GM12864 (cell line): ENCODE measurements at places on chromosomes 4 and X.

DNA sequence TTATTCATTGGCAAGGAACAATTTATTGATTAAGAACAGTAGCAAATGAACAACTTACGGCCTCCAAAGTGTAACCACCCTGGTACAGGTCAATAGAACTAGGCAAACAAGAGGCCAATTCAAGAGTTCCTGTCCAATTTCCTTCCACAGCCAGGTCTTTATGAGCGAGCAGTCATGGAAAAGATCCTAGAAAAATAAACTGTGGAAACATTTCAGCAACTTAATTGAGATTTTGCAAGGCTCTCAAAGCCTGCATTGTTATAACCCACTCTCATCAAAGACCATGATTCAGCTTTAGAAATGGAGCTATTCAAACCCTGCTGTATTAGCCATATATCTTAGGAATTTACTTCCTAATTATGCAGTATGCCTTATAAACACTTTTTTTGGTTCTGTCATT is 43.6 kb downstream of the UNC5C start:
- DNase-seq = no peak

DNA sequence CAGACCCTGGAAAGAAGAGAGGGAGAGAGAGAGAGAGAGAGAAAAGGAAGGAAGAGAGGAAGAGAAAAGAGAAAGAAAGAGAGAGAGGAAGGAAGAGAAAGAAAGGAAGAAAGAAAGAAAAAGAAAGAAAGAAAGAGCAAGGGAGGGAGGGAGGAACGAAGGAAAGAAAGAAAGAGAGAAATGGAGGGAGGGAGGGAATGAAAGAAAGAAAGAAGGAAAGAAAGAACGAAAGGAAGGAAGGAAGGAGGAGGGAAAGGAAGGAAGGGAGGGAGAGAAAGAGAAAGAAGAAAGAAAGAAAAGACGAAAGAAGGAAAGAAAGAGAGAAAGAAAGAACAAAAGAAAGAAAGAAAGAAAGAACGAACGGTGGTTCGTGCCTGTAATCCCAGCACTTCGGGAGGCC is 133.4 kb downstream of the HNRNPD start:
- DNase-seq = no peak

DNA sequence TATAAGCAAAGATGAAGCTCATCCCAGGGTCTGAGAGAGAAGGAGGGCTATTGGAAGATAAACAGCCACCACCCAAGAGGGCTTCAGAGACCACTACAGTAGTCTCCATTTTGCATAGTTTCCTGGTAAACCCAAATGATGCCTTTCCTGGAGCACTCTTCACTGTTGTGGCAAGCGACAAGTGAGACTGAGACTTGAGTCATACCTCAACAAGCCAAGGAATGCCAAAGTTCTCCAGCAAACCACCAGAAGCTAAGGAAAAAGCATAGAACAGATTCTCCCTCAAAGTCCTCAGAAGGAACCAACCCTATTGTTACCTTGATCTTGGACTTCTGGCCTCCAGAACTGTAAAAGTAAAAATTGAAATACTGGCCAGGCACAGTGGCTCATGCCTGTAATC is 65.9 kb downstream of the LARP7 start:
- no peak for DNase-seq

GRCh38 chr4:125991398-125991797 is 676.6 kb downstream of the FAT4 start:
- no peak for DNase-seq

DNA sequence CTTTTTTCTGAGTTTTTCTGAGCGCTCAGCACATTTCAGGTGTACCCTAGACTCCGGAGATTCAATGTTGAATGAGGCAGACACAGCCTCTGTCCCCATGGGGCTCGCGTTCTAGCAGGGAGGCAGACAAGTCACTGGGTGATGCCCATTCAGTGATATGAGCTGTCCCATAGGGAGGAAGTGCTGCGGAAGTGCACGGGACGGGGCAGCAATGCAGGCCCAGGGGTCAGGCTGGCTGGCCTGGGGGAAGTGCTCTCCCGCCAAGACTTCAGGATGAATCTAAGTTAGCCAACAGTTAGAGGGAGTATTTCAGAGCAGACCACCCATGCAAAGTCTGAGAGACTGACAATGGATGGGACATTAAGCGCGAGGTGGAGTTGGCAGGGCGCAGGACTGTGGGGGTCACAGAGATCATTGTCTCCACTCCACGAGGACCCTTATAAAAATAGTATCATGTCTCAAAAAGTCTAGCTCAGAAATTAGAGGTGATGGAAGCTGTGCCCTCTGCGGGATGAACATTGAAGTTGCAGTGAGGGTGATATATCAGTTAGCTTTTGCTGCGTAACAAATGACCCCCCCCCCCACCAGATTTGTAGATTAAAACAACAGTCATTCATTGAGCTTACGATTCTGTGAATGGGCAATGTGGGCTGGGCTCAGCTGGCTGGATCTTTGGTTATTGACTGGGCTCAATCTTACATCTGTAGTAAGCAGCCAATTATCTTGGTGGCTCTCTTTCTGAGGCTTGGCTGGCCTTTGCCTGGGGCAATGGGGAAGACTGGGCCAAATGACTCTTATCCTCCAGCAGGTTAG is 16.4 kb downstream of the PSAPL1 start:
- DNase-seq = no peak

- no peak for DNase-seq
Observed at GRCh38 chrX:23919706-23920320, 12.0 kb downstream of the CXorf58 start.

DNA sequence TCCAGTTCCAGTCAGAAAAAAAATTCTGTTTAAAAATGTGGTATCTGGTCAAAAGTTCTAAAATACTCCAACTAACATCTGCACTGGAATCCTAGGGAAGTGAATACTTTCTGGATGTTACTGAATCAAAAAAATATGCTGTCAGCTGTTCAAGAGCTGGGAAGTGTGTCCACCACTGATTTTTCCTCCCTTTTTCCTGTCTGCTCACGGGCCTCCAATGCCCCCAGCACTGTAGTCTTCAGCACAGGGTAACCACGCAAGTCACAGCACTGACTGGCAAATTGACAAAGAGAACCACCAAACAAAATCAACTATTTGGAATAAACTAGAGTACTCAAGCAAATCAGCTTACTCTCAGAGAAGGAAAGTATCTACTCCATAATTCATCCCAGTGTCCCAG is 9.9 kb downstream of the VEGFC start:
- DNase-seq = no peak

- no peak for DNase-seq
Observed at GRCh38 chr4:186016796-186017195, 52.2 kb upstream of the TLR3 start.

DNA sequence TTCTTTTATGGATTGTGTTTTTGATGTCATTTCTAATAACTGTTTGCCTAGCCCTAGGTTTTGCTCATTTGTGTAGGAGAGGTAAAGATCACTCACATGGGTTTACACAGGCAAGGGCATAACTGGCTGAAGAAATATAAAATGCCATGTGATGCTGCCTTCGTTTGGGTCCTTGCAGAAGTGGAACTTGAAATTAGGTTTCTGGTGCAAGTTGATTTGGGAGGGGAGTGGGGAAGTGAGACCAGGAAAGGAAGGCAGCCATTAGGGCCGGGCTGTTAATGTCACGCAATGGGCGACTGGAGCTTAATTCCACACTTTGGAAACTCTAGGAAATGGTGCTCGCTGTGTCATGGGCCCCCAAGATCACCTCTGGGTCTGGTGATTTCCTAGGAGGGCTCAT is 14.5 kb downstream of the CLCN4 start:
- no peak for DNase-seq

DNA sequence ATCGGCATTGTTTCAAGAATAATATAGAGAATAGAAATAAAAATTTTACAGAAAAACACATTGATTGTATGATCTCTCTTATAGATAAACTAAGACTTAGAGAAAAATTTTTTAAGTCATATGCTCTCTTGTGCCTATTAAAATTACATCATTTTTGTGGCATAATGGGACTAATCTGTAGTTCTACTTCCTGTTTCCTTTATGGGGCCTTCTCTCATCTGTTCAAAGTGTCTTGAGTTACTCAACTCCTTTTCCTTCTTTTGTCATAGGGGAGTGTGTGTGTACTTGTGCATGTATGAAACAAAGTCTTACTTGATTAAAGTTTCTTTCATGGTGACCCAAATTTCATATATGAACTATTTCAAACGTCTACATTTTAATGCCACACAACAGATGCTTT is 1448.9 kb upstream of the TENM3 start:
- no peak for DNase-seq

GRCh38 chrX:96611619-96612362 is 72.9 kb upstream of the DIAPH2 start:
- no peak for DNase-seq

GRCh38 chrX:21745756-21746155 is 12.2 kb downstream of the SMPX start:
- no peak for DNase-seq

- no peak for DNase-seq
Observed at GRCh38 chrX:52576946-52577345, 60.1 kb upstream of the XAGE1B start.

DNA sequence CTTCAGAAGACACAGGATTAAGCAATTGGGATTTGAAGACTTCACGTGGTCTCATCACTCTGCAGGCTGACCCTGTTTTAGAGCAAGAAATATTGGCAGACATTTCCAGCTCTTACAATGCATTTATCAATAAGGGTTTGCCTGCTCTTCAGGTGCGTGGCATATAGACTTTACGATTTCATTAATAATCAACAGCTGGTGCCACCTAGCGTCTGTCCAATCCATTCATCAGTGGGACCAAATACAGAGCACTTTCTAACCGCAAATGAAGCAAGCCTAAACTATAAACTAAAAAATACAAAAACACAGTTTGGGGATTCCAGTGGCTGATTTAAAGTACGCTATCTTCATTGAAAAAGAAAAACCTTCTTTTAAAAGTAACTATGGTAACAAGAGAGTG is 125.4 kb upstream of the DMD start:
- no peak for DNase-seq

GRCh38 chrX:39356119-39356807 is 555.0 kb downstream of the MID1IP1 start:
- DNase-seq = no peak

DNA sequence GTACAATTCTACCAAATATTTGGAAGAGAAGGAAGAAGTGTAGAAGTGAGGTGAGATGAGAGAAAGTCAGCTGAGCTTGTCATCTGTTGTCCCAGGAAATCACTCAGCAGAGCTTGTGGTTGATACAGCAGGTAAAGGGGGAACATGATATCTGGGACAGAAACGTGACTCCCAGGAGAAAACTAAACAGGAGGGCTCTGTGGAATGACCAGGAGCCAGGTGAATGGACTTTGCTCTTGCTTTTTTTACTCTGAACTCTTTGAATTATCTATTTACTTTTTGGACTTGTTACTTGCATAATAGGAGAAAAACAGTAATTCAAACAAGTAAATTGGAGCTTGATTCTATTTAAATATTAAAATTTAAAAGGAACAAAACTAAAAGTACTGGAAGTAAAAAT is 555.6 kb upstream of the FRG1 start:
- no peak for DNase-seq

DNA sequence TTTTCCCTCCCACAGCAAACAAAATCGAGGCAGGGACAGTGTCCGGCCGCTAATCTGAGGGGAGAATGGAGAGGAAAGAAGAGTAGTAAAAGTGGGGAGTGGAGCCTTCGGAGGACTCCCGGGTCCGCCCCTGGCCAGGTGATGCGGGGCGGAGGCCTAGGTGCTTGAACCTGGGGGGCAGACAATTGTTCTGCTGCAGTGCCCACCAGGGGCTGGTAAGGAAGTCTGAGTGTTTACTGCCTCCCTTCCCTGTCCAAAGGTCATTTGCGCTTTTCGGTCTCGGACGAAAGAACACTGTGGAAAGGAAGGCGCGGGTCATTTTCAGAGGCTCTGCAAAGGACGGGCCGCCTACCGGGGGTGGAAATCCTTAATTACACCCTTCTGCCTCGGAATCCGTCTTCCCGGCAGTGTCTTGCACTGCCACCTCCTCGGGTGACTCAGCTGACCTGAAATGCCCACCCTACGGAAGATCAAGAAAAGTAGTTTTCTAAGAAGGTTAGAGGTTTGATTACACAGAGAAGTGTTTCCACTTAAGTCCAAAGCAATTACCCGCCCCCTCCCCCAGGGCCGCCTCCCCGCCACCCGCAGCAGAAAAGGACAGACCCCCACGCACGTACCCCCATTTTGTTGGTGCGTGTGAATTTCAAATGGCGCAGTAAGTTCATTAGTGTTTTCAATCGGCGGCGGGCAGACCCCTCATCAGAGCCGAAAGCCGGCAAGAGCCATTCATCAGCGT is 99.9 kb upstream of the TENM3 start:
- no peak for DNase-seq

- no peak for DNase-seq
Observed at GRCh38 chr4:87071401-87071800, 136.6 kb downstream of the AFF1 start.

DNA sequence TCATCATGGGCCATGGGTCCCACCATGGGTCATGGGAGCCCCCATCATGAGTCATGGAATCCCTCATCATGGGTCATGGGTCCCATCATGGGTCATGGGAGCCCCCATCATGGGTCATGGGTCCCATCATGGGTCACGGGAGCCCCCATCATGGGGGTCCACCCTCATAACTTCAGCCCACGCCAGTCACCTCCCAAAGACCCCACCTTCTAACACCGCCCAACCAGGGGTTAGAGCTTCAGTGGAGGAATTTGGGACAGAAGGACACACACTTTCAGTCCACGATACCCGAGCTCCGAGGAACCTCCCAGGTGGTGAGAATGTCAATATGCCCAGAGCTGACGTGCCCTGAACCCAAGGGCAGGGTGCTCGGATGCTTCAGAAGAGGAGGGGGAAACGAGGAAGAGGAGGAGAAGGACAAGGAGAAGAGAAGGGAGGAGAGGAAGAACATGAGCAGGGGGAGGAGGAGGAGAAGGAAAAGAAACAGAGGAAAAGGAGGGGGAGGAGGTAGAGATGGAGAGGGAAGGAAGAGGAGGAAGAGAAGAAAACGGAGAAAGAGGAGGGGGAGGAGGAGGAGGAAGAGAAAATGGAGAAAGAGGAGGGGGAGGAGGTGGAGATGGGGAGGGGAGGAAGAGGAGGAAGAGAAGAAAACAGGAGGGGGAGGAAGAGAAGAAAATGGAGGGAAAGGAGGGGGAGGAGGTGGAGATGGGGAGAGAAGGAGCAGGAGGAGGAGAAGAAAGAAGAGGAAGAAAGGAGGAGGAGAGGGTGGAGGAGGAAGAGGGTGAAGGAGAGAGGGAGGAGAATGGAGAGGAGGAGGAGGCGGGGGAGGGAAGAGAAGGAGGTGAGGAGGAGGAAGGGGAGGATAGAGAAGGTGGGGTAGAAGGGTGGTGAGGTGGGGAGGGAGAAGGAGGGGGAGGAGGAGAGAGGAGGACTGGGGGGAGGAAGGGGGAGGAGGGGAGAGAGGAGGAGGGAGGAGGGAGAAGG is 17.7 kb downstream of the IL3RA start:
- DNase-seq = no peak

DNA sequence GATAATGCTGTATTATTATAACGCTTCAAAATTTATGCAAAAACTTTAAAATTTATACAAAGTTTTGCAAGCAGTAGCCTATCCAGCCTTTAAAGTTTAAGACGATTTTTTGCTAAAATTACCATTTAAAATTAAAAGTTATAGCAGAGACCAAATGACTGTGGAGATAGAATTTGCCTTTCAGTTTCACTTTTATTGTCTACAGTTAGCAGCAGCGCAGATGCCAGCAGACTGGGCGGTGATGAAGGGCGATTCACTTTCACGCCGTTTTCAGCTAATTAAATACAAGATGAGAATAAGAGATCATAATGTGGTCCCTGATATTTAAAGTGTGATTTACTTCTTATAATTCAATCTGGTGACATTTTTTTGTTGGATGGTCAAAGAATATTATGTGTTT is 1381.5 kb upstream of the ADGRL3 start:
- DNase-seq = no peak

GRCh38 chr4:188439641-188440311 is 300.5 kb downstream of the TRIML1 start:
- DNase-seq = no peak

GRCh38 chr4:48590884-48591283 is 100.8 kb downstream of the ZAR1 start:
- DNase-seq = no peak
